ENCODE measurements at places on chromosomes 4 and X.

- DNase-seq = peak; percentile 25
These were observed 10.4 kb downstream of the HAUS7 start for GRCh38 chrX:153459986-153460385.

DNA sequence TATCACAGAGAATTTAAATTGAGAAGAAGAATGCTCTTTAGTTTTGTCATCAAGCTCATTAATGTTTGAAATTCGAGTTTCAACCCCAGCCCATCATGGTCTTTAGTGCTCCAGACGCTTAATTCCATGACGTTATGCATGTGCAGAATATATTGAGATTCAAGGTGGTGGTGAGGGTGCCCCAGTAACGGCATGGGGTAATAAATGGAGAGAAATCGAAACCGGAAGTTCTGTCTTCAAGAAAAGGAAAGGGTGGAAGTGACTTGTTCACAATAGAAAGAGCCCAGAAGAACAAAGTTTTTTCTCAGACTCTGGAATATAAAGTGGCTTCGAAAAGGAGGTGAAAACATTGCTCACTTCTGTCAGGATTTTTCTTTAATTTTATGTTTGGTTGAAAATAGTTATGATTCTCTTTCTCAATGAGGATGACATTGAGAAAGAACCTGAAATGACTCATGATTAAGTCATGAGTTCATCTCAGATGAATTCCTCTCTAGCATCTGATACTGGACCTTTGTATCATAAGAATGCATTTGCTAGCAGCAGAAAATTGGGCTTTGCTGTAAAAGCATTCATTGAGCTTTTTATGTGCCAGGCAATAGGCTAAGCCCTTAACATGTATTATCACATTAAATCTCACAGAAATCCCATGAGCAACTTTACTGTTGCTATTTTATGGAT lies 779 bp upstream of the DDX60L start:
- DNase-seq = no peak

DNA sequence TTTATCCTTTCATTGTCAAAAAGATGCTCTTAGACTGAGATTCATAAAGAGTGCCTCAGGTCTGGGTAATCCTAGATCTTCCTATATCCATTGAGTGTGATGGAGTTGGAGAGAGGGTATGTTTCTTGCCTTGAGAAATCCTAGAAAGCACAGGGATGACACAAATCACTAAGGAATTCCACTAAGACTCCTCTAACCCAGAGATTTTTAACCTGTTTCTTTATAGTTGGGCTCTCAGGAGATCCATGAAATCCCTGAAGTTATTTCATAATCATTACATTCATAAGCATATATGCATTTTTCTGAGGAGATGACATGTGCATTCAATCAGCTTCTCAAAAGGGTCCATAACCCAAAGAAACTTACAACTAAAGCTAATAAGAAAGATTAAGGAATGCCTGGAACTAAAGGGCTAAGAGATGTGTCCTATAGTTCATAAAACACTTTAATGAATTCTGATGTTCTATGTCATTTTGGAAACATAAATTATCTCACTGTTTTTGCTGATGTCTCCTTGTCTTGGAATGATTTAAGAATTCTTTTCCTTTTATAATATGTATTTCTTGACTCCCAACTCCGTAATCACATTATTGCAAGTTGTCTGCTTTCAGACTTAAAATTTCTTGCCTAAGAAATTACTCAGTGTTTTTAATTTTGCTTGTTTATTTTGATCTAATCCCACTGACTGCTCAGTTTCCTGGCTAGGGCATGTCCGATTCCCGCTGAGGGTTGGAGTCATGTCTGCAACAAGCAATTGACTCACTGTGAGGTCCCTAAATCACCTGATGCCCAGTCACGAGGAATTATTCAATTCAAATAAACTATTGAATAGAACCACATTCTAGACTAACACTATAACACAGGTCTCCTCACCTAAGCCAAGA lies 2.8 kb upstream of the AMTN start:
- peak; percentile 67 for DNase-seq

- no peak for DNase-seq
These were observed 202.0 kb downstream of the SLC4A4 start for GRCh38 chr4:71540749-71541269.

DNA sequence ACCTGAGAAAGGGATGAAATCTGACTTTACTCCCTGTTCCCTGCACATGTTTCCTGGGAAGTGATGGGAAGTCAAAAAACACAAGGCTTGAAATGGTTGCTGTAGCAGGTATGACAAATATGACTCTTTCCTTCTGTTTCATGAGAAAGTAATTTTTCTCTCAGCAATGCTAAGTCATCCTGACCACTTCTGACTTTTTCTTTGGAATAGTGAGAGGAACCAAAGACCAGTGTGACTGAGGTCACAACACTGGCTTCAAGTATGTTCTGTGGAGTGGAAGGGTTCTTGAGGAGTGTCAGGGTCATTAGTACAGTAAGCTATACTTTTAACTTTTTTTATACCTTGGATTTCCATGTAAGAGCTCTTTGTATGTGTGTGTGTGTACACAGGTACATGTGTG lies 225.3 kb downstream of the PPP3CA start:
- no peak for DNase-seq

DNA sequence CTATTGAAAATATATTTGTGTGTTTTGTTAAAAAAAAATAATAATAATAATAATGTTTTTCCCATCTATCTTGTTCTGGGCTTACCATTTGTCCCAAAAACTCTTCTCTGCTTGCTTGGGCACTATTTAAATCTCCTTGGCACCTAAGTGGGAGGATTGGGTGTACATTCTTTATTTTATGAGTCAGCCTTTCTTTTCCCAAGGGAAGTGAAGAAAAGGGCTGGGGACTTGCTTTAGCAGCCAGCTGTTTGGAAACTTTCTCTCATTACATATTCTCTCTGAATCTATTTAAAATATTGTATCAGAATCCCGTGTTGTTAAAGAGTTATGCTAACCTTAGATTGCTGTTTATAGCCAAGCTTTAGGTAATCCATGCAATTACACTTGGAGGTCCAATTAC lies 2332.4 kb downstream of the ARAP2 start:
- no peak for DNase-seq

- DNase-seq = no peak
These were observed 280.8 kb upstream of the ZCCHC13 start for GRCh38 chrX:74023203-74023602.

GRCh38 chr4:175424111-175424510 lies 388.0 kb downstream of the GPM6A start:
- no peak for DNase-seq

DNA sequence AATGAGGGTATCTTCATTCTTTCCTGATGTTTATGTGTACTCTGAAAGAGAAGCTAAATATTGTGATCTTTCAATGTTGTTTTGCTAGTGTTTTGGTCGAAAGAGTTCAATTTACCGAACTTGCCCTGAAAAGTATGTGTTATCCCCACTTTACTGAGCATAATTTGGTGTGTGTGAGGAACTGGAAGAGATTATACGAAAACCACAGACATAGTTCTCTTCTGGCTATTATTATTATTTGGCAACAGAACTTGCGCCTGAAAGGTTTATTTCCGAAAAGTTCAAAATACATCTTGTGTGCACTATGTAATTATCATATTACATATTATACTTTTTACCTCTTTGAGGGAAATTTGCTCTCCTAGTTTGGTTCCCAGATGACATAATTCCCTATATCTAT lies 232.5 kb upstream of the INTU start:
- no peak for DNase-seq
